ENCODE measurements at places on chromosomes 5 and 9. TPM values are rescaled to one million over a fixed set of nuclear protein-coding genes. Genes with fewer than 3 reads are reported as not detected.

DNA sequence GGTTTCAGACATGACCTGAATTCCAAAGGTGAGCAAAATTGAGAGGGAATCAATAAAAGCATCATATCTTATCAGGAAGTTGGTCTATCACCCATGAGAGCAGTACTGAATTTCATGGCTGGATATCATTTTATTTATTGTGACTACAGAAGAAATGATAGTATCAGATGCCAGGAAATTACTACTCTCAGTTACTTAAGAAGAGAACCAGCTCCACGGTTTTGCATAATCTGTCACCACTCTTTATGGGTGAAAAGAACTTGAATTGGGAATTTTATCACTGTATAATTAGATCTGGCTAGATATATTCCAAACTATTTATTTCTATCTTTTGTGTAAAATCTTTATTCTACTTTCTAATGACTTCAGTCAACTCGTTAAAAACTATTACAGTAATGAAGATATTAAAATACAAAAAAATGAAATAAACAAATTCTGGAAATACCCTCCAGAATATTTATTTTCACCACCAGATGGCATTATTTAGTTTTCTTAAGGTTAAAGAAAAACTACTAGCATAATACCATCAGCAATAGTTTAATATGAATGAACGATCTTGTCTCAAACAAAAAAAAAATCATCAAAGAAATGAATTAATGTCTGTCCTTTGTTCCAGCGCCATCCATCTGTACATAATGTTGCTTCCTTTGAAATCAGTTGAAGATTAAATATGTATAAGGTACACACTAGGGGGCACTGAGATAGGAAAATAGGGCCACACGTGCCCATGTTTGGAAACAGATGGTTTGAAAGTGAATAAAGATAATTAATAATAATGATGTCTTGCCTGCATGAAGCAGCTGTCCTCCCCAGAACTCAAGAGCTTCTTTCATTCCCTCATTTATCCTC, 84.7 kb upstream of the SLCO6A1 start:
- no peak for DNase-seq

DNA sequence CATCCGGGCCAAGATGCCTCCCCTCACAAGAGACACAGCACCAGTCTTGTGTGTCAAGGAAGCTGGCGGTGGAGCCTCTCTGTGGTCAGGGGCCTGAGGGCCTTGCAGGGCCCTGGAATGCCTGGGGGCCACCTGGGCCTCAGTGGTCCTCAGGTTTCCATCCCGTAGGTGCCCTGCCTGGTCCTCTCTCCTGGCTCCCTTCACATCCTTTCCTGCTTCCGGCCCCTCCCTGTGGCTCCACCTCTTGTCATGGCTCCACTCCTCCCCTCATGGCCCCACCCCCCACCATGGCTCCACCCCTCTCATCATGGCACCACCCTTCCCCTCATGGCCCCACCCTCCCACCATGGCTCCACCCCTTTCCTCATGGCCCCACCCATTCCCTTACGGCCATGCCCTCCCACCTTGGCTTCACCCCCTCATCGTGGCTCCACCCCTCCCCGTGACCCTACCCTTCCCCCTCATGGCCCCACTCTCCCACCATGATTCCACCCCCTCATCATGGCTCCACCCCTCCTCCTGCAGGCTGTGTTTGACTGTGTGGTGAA, 175.8 kb downstream of the CACNA1B start:
- DNase-seq, result no peak

DNA sequence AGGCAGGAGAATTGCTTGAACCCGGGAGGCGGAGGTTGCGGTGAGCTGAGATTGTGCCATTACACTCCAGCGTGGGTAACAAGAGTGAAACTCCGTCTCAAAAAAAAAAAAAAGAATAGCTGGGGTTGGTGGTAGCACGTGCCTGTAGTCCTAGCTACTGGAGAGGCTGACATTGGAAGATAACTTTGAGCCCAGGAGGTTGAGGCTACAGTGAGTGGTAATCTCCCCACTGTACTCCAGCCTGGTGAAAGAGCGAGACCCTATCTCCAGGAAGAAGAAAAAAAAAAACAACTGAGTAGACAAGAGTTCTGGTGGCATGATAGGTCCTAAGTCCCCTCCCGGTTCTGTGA, 26.3 kb downstream of the GOLGA2 start:
- DNase-seq, result no peak

PTGR1 gene
- total RNA-seq, result 28.5 TPM

RGP1 gene
- 21.8 TPM for total RNA-seq

All from H1 (cell line).